ENCODE measurements at places on chromosomes 11 and 22.

DNA sequence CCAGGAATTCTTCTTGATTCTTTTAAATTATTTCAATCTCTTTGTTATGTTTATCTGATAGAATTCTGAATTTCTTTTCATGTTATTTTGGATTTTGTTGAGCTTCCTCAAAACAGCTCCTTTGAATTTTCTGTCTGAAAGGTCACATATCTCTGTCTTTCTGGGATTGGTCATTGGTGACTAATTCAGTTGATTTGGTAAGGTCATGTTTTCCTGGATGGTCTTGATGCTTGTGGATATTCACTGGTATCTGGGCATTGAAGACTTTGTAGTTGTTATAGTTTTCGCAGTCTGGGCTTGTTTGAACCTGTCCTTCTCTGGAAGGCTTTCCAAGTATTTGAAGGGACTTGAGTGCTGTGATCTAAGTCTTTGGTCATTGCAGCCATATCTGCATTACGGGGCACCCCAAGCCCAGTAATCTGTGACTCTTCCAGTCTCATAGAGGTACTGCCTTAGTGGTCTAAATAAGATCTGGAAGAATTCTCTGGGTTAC is 18.9 kb upstream of the INSC start:
- DNase-seq = no peak

DNA sequence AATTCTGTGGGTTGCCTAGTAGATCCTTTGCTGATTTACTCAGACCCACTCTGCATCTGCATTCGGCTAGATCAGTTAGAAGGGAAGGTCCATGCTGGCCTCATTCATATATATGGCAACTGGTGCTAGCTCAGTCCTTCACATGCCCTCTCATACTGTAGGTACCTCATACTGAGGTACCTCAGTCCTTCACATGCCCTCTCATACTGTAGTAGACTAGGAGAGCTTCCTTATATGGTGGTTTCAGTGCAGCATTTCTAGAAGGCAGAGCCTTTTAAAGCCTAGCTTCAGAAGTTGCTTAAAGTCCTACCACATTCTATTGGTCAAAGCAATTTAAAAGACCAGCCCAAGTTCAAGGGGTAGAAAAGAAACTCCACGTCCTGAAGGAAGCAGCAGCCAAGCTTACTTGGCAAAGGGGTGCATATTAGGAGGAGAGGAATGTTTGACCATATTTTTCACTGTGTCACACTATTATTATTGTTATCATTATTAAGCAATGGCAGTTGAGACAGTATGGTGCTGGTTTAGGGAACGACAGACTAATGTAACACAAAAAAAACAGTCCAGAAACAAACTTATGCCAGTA is 356.4 kb downstream of the DYNC2H1 start:
- no peak for DNase-seq

DNA sequence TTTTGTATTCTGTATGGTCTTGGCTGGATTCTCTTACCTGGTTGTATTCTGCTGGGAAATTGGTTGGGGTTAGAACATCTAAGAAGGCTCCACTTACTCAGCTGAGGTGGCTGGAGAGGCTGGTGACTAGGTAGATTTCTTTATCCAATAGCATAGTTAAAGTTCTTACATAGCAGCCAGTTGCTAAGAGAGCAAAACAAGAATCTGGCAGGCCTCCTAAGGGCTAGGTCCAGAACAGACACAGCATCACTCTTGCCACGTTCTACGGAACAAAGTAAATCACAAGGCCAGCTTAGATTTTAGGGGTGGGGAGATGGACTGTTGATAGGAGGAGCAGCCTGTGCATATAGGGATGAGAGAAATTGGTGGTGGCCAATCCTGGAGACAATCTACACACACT is 141.3 kb upstream of the CCDC90B start:
- no peak for DNase-seq

- DNase-seq = no peak
These were observed 53.5 kb upstream of the MYEOV start for GRCh38 chr11:69240332-69241074.

- DNase-seq = no peak
These were observed 16.0 kb upstream of the SHISAL1 start for GRCh38 chr22:44328762-44329161.

Data from HTR-8/SVneo (cell line).